Endodermal cell (in vitro differentiated cells): ENCODE measurements at places on chromosomes 2 and 18.

DNA sequence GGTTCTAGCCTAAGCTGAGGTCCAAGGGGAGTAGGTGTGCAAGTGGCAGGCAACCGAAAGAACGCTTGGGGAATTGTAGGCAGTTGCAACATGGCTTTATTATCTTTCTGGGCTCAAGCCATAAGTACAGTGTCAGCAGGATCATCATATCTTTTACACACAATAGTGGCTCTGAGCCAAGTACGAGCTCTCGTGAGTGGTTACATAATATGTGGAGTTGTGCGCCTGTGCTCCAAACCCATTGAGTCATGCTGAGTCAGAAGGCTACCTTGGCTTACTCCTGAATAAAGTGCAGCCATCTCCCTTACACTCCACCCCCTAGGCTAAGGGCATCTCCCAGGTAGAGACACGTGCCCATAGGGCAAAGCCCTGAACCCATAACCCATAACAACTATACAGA lies 233.9 kb downstream of the SATB2 start:
- DNase-seq, result no peak

- no peak for DNase-seq
Observed at GRCh38 chr18:43116699-43117294, 1.3 kb upstream of the RIT2 start.

DNA sequence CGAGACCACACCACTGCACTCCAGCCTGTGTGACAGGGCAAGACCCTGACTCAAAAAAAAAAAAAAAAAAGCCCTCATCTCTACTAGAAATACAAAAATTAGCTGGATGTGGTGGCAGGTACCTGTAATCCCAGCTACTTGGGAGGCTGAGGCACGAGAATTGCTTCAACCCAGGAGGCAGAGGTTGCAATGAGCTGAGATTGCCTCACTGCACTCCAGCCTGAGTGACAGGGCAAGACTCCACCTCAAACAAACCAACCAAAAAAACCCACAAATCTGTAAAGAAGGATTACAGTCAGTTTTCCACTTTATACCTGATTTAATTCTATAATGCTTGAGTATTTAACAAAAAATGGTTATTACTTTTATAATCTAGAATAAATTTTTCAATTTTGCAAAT lies 9.7 kb downstream of the DARS1 start:
- DNase-seq, result no peak

GRCh38 chr2:126885751-126886210 lies 12.9 kb upstream of the TEX51 start:
- DNase-seq, result peak; percentile 66

GRCh38 chr18:6396847-6397246 lies 17.9 kb downstream of the L3MBTL4 start:
- DNase-seq, result no peak

GRCh38 chr2:140273408-140273807 lies 1493.2 kb upstream of the NXPH2 start:
- DNase-seq, result no peak

- DNase-seq, result no peak
Observed at GRCh38 chr18:8254654-8255053, 354.6 kb upstream of the RAB12 start.

DNA sequence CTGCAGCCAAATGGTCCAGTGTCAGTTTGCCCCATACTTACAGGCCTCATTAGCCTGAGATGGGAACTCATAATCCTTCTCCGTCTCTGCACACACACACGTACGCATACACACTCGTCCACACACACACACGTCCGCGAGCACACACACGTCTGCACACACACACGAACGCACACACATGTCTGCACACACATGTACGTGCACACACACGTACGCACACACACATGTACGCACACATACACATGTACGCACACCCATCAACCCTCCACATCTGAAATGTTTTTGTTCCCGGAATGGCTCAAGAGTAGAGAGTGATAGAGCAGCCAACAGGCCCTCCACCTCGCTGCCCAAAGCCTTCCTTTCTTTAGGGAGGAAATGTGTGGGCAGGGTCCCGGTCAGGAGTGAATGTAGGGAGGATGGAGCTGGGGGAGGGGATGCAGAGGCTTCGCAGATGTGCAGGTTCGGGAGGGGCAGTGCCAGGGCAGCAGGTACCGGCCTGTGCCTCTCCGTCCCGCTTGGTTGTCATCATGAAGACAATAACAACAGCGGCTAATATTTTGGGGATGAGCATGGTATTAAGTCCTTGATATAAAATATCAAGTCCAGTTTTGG lies 52.7 kb downstream of the PTGR3 start:
- DNase-seq, result peak; percentile 24

DNA sequence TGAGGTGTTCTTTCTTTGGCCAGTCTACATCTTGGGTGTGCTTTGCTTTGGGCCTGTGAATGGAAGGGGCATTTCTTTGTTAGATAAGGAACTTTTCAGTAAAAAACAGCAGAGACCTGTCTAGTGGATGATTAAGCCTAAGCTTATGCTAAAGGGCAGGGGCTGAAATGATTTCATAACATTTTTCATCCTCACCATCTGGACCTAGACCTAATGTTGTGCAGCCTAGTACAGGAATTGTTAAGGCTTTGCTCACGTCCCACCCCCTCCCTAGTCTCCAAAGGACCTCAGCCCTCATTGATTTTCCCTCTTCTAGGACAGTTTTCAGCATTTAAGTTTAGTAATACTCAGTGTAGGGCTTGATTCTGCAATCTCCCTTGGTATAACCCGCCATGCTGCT lies 111.8 kb downstream of the PRKCE start:
- DNase-seq, result no peak

DNA sequence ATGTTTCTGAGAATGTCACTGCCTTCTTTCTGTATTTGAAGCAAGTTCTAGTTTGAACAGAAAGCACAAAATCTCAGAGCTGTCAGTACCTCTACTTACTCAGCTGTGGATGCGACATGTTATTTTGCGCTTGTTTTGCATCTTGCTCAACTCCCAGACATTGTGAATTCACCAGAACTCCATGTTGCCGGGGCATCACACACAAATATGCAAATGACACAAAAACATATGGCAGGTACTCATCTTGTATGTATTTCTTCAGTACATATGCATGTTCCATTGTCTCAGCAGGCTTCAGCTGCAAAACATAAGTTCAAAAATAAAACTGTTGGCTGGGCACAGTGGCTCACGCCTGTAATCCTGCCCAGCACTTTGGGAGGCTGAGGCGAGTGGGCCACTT lies 30.8 kb downstream of the ADCY3 start:
- no peak for DNase-seq

DNA sequence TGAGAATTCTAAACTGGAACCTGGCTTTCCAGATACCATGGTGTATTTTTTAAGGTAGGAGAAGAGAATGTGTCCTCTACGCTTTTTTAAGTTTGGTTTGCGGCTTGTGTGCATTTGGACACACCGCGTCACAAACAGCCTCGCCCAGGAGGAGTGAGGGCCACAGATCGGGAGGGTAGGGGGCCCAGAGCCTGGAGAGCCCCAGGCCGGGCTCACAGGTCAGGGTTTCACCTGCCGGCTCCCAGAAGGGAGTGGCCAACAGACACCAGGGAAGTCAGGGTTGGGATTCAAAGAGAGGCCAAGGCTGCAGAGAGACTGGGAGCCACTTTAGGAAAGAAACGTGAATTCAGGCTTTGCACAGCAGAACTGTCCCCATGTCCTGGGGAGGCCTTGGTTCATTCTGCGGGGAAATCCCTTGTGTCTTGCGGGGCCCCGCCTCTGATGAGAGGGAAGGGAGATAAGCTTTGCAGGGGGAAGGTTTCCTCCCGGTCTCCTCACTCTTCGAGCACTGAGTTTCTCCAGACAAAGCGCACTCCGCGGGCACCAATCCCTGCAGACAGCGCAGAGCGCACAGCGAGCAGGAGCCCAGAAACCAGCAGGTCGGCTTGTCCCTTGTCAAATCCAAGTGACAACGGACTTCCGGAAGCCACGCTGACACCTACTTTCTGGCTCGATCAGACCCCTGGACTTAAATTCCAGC lies 2.0 kb upstream of the TUBB6 start:
- DNase-seq, result peak; percentile 72

- DNase-seq, result no peak
Observed at GRCh38 chr2:125330133-125330532, 1305.0 kb downstream of the CNTNAP5 start.
